ENCODE measurements at places on chromosomes 4 and X. TPM values are rescaled to one million over a fixed set of nuclear protein-coding genes. Genes with fewer than 3 reads are reported as not detected.

GRCh38 chr4:21387683-21388082, 560.9 kb downstream of the KCNIP4 start:
- H3K27ac ChIP-seq = no peak overlapping the region
- no peaks in the 10 kb centered on the region for H3K36me3 ChIP-seq
- DNase-seq = no peak
- H3K27me3 ChIP-seq = no peaks in the 10 kb centered on the region

The CLDN22 gene
- total RNA-seq = not detected

The KCND1 gene
- 5.3 TPM for total RNA-seq

The ADH7 gene
- total RNA-seq = not detected

The CCSER1 gene
- 3.4 TPM for total RNA-seq

- H3K36me3 ChIP-seq = no peaks in the 10 kb centered on the region
- H3K27me3 ChIP-seq = no peaks in the 10 kb centered on the region
- DNase-seq = no peak
- H3K4me3 ChIP-seq = no peak overlapping the region
- H3K4me1 ChIP-seq = no peaks in the 10 kb centered on the region
These were observed 128.5 kb upstream of the DIPK2B start for GRCh38 chrX:45329217-45329616.

DNA sequence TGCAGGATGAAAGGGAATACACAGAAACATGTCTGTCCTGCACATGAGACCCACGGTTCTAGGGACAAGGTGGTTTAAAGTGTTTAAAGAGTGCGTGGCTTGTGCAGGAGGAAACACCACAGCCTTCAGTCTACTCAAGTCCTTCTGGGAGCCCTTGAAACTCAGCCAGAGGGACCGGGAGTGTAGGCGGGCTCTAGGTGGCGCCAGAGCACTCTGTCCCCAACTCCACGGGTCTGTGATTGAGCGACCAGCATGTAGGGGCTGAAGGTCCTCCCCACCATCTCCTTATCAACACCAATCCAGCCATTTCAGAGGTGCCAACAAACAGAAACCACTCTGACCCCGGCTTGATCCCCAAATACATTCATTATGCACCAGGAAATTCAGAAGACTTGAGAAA, 82.0 kb upstream of the CLDN34 start:
- no peaks in the 10 kb centered on the region for H3K4me1 ChIP-seq
- no peak overlapping the region for H3K27ac ChIP-seq
- H3K4me3 ChIP-seq = no peak overlapping the region
- no peaks in the 10 kb centered on the region for H3K36me3 ChIP-seq
- H3K27me3 ChIP-seq = no peaks in the 10 kb centered on the region
- DNase-seq = peak; percentile 75

The MAOB gene
- 1.0 TPM for total RNA-seq

The GLUD2 gene
- 1.5 TPM for total RNA-seq

- H3K4me1 ChIP-seq = peaks cover 13% of the 10 kb centered on the region
- H3K27me3 ChIP-seq = no peaks in the 10 kb centered on the region
- no peak overlapping the region for H3K4me3 ChIP-seq
- no peak for DNase-seq
These were observed 16.4 kb upstream of the NKRF start for GRCh38 chrX:119622356-119623232.

- H3K4me3 ChIP-seq = no peak overlapping the region
- H3K4me1 ChIP-seq = peaks cover 44% of the 10 kb centered on the region
- no peak overlapping the region for H3K27ac ChIP-seq
These were observed 172.9 kb downstream of the SOWAHB start for GRCh38 chr4:76725039-76725438.

The CCDC158 gene
- not detected for total RNA-seq

DNA sequence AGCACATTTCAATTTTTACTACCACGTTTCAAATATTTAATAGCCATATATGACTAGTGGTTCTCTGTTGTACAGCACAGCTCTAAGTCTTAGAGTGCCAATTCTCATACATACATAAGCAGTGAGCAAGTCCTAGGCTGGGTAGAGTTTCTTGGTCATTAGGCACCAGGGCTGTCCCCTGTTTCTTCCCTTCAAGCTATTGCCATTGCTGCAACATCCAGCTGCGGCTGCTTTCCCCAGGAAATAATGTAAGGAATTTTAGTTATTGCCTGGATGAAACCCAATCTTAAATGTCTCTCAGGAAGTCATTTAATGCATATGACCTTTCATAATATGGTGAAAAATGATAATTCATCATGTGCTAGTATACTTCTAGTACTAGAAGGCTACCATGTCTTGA, 74.1 kb upstream of the PPP3CA start:
- no peak overlapping the region for H3K4me3 ChIP-seq
- no peaks in the 10 kb centered on the region for H3K36me3 ChIP-seq
